ENCODE measurements at places on chromosomes 5 and 9.

DNA sequence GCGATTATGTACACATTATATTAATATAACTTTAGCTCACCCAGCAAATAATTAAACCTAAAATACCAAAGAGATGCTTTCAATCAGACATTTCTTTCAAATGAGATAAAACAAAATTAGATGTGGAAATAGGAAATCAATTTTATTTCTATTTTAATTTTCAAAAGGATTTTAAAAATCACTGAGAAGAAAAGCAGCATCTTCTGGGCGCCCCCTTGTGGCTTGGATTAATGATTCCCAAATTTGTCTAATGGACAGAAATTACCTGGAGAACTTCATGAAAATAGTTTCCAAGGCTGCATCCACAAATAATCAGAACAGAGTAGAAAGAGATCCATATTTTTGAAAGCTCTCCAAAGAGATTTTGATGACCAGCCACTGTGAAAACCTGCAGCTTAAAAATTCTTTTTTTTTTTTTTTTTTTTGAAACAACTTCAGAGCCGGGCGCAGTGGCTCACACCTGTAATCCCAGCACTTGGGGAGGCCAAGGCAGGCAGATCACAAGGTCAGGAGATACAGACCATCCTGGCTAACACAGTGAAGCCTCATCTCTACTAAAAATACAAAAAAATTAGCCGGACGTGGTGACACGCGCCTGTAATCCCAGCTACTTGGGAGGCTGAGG, 50.9 kb upstream of the CEMIP2 start:
- peak; percentile 25 for DNase-seq

GRCh38 chr9:126386776-126387175, 60.1 kb downstream of the MVB12B start:
- no peak for DNase-seq

GRCh38 chr9:86281593-86282076, 703 bp downstream of the ISCA1 start:
- no peak for DNase-seq

DNA sequence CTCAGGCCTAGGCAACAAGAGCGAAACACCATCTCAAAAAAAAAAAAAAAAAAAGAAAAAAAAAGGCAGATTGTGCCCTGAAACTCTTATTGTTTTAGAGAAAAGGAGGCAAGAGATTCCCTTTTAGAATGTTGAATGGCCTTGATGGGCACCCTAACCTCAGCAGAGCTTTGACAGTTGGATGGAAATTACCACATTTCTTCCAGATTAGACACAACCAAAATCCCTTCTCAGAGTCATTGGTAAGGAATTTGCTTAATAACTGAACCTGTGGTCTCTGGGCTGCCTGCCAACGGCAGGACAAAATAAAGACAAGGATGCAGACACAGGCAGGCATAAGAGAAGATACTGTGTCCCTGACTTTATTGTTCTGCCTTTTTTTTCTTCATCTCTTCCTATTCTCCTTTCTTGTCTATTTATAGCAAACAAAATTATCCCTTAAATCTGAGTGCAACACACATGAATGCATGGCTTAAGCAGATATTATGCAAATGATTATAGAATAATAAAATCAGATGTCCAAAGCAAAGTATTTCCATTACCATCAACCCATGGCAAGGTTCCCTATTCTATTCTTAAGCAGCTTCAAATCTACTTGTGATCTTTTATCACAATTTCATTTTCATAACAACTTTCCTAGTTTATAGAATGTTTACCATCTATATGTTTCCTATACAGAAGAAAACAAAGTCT, 37.3 kb upstream of the TRIO start:
- no peak for DNase-seq

DNA sequence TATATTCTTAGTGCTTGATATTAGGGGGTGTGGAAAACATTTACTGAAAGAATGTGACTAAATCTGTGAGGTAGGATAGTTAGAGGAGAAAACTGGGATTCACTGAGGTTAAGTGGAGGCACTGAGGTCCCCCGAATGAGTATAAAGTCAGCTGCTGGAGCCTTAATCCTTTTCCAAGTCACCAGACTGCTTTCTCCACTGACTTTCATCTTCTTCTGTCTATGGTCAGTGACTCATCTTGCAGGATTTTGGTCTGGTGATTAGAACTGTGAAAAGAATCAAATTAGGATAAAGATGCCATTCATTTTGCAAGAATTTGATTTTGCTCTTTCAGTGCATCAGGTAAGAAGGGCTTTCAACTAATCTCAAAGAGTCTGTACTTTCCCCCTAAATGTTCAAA, 89.3 kb upstream of the ALDH1A1 start:
- DNase-seq = no peak

DNA sequence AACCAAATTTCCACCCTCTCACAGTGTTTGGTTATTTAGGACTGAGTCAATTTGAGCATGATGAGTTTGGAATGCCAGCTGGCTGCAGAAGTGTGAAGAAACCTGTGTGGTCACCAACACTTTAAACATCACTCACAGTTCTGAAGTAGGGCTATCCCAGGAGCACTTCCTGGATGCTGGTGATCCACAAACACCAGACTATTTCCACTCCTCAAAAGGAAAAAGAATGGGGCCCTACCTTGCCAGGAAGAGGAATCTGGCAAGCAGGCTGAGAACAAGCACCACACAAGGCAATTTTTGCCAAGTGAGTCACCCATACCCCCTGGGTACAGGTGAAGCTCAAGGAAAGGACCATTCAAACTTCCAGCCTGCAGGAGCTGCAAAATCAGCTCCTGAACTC, 294.2 kb upstream of the PTGER4 start:
- DNase-seq = no peak

- no peak for DNase-seq
Observed at GRCh38 chr9:97307091-97307490, 368 bp upstream of the CCDC180 start.

- no peak for DNase-seq
Observed at GRCh38 chr9:104808035-104808614, 44.2 kb downstream of the NIPSNAP3B start.

- DNase-seq = no peak
Observed at GRCh38 chr9:93141771-93142483, 7.9 kb upstream of the NINJ1 start.

- DNase-seq = no peak
Observed at GRCh38 chr9:99859243-99859980, 37.7 kb downstream of the NR4A3 start.

GRCh38 chr9:39587844-39588499, 232.5 kb downstream of the SPATA31A1 start:
- DNase-seq = no peak

DNA sequence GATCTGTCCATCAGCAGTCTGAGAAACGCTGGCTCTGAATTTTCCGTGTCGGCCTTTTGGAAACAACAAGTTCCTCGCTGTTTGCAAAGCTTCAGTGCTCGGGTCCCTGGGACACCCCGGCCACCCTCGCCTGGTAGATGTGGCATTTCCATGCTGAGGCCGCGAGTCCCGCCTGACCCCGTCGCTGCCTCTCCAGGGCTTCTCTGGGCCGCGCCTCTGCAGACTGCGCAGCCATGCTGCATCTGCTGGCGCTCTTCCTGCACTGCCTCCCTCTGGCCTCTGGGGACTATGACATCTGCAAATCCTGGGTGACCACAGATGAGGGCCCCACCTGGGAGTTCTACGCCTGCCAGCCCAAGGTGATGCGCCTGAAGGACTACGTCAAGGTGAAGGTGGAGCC, 4.7 kb downstream of the NTNG2 start:
- DNase-seq = no peak

DNA sequence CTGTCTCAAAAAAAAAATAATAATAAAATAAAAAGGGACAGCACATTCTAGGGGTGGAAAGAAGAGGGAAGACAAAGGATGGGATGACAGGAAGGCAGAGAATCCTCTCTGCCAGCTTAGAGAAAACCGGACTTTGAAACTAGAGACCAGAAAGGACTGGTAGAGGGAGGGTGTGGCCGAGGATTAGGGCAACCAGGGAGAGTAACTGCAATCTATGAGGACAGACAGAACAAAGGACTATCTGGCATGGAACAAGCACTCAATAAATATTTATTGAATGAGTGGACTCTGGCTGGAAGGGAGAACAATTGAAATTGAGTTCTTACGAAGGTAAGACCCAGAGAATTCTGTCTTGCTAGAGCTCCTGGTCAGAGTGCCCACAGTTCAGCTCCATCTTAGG, 2.4 kb downstream of the GBA2 start:
- no peak for DNase-seq

GRCh38 chr9:127813686-127814226, 11.1 kb downstream of the FPGS start:
- DNase-seq = no peak

GRCh38 chr9:3698531-3698930, 172.7 kb upstream of the RFX3 start:
- DNase-seq = no peak

- peak; percentile 88 for DNase-seq
Observed at GRCh38 chr9:129258124-129258822, 80.2 kb upstream of the IER5L start.

- DNase-seq = no peak
Observed at GRCh38 chr9:114811301-114811700, 5.5 kb upstream of the TNFSF15 start.

DNA sequence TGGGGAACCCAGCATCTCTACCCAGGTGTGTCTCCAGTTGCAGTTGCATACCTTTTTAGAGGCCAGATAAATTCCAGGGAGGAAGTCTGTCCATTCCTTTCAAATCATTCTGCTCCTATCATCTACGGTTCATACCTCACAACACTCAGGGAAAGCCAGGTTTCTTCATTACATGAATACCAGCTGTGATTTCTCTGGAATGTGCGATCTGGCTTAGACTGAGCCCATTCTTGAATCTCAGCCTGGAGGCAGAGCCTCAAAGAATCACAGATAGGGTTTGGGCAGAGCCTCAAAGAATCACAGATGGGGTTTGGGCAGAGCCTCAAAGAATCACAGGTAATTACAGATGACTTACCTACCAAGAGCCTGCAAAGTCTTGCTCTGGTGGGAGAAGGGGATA, 7.2 kb downstream of the P4HA2 start:
- DNase-seq = no peak

DNA sequence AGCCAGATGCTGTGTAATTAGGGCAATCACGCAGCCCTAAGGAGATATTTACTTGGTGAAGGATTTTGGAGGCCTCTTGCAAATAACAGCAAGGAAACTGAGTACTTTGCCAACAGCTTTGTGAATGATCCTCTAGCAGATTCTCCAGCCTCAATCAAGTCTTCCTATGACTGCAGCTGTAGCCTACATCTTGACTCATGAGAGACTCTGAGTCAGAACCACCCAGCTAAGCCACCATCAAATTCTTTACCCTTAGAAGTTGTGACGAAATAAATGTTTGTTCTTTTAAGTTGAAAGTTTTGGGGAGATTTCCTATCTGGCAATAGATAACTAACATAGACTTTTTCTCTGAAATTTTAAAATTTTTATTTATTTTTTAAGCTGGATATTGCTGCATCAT, 237.6 kb upstream of the CCNH start:
- DNase-seq = no peak

DNA sequence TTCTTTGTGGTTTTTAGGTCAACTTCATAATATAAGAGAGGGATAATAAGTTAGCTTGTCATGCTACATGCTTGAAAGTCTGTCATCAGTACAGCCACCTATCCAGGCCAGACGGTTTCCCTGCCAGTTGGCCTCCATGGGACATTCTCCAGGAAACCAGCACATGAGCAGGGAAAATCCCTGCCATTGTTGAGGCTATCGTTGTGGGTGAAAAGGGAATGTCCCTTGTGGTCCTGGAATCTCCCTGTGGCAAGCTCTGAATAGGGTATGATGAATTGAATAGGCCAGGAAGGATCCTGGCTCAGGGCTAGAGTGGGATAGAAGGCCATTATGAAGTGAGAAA, 12.3 kb downstream of the F2RL1 start:
- DNase-seq = no peak

DNA sequence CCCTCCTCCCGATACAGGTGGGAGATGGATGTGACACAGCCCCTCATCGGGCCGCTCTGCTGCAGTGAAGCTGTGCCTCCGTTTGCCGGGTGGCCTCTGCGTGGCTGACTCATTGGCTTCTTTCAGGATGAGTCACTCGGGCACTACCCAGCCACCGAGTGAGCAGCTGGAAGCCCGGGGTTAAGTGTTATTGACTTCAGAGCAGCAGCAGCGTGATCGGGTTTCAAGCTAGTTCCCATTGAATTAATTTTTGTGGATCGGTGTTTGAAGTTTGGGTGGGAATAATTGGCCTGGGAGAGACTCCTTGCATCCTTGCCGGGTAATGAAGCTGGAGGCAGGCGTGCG, 266.4 kb upstream of the IRX4 start:
- DNase-seq = peak; percentile 41

GRCh38 chr5:146007989-146008388, 71.6 kb downstream of the SH3RF2 start:
- no peak for DNase-seq

DNA sequence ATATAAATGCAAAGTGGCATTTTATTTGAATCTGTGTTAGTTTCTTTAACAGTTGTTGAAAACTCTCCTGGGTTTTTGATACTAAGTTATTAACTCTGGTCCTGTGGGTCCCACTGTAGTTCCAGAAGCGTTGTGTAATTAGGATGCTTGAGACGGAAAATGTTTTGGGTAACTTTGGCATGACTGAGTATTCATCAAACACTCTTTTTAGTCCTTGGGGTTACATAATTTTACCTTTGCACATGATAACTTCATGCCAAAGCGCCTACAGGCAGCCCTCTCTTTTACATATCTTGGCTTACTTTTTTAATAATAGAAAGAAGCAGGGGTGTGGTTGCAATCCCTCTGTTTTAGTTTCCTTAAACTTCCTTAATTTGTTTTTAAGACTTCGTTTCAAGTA, 12.2 kb downstream of the CSNK1G3 start:
- DNase-seq = no peak

GRCh38 chr5:121503111-121503840, 348.4 kb upstream of the FTMT start:
- no peak for DNase-seq

DNA sequence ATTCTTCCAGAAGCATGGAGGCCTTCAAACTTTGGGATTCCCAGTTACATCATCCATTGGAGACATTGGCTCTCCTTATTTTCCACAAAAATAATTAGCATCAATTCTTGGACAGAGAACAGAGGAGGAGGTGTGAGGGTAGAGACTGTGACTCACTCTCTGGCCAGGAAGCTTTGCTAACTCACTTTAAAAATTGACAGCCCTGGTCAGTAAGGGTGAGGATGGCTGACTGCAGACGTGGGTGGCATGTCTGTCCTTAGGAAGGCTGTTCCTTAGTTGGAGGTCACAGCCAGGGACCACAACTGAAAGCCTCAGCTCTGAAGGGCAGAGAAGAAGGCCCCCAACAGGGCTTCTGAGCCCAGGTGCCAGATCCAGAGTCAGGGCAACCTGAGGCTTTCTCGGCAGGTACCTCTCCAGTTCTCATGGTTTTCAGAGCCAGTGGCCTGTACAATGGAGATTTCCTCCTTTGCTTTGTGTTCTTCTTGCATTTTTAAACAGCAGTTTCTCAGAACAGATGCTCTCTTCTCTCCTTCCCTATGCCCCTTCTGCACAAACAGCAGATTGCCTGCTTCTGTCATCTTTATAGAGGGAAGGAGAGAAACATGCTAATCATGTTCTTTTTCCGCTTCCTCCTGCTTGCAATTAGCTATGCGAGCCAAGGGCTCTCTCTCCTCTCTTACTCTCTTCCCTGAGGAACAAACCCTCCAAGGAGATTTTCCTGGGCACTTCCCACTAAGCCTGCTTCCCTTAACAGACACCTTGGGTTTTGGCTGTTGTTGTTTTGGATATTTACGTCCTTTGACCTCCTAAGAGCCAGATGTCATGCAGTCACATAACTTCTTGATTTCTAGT, 92.5 kb upstream of the ZNF366 start:
- no peak for DNase-seq
